ENCODE measurements at places on chromosomes 11 and 22.

DNA sequence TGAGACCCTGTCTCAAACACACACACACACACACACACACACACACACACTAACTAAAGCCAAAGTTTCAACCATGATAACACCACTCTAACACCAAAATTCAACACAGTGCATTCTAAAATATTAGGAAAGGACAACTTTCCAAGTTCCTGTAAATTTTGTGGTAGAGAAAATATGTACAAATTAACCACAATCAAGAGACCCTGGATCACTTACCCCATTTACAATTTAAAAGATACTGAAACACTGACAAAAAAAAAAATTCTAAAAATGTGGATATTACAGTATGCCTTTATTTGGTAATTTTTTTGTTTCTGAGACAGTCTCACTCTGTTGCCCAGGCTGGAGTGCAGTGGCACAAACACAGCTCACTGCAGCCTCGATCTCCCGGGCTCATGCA lies 9.7 kb downstream of the MRTFA start:
- no peak for DNase-seq

DNA sequence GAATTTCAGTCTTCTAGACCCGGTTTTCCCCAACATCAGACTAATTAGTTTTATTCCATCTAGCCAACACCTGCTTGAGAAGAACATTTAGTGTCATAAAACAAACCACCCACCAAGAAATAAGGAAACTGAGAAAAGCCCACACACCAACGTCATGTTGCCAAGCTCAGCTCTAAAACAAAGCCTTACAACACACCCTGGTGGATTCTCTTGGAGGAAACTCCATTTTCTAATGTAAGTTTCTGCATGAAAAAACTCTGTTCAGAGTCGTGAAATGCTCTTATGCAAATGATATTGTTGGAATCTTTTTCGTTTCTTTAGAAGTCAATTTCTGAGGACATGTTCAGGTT lies 105.0 kb upstream of the RAG2 start:
- no peak for DNase-seq

GRCh38 chr11:28520291-28520690 lies 412.1 kb downstream of the METTL15 start:
- no peak for DNase-seq

DNA sequence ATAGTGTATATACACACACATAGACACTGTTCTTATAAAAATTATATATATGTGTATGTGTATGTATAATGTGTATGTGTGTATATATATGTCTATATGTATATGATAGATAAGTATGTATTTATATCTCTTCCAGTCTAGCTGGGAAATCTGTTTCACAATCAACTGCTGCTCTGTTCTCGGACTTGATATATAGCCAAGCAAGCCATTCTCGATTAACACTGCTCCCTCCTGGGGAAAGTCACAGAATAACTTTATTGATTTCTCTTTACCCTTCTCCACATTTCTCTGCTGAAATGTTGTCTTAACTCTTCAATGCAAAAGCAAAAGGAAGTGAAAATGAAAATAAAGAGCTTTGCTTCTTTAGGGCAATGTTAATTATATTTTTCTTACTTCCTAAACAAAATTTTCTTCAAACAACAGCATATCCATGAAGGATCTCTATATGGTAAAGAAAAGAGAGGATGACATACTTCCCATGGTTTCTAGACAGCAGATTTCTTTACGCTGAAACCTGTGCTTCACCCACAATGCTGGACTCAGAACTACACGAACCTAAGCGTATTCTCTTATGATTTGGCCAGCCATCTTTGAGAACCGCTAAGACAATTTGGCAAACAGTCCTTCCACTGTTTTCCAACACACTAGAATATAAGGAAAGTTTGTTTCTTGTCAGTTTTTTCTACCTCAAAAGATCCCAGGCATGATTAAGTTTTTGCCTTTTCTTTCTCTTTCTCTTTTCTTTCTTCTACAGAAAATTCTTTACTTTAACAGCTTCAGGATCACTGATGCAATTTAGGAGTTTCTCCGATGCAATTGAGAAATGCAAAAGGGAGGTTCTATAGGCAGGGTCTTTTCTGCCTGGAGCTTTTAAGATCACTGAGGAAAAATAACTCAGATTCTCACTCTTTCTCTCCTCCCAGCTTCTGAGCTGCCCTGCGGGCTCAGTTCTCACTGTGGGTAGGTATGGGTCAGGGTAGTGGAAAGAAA lies 1.9 kb downstream of the BLID start:
- no peak for DNase-seq

GRCh38 chr11:117315285-117316196 lies 515 bp downstream of the BACE1 start:
- DNase-seq: no peak

- peak; percentile 34 for DNase-seq
These were observed 1.1 kb upstream of the CD248 start for GRCh38 chr11:66317723-66318599.

GRCh38 chr11:64027651-64028397 lies 7.9 kb upstream of the FLRT1 start:
- DNase-seq: no peak

DNA sequence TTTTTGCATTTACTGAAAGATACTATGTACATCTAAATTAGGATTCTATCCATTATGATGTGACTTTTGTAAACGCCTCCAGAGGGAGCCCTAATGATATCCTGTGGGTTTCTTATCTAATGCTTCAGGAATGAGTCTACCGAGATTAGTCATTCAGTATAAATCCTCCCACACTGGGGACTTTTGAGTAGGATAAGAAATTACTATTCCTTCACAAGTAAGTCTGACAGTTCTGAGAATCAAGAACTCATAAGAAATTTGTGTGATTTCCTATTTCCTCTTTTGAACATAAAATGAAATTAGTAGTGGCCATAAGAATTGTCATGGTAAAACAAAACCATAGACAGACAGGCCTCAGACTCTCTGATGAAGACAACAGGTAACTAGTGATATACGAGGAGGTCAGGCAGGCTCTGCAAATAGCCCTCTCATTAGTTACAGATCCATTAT lies 10.0 kb upstream of the OR5M1 start:
- DNase-seq: no peak

GRCh38 chr11:18010977-18011586 lies 1.8 kb downstream of the SERGEF start:
- no peak for DNase-seq

DNA sequence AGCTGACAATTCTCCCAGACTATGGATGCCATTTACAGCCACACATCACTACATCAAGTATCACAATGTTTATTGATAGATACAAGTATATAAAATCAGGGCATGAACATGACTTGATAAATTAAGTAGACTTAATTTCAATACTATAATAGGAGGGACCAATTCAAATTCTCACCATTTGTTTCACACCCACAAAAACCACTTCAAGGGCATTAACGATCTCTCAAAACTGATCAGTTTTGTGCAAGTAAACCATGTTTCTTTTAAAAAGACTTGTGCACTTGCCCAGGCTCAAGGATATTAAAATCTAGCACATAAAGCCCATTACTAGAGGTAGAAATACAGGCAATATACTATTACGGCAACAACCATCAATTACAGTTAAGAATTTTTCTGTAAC lies 11.7 kb downstream of the EIF4G2 start:
- no peak for DNase-seq

DNA sequence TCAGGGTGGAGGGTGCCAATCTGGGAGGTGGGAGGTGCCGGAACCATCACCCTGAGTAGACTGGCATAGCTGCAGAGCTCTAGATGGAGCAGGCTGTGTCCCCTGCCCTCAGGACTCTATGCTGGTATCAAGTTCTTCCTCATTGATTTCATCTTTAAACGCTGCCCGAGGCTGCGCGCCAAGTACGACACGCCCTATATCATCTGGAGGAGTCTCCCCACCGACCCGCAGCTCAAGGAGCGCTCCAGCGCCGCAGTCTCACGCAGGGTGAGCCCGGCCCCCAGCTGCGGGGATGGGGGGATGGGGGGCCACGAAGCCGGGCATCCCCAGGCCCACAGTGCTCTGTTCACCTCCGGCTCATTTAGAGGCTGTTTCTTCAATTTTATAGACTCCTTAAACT lies 52.5 kb downstream of the GRAMD4 start:
- no peak for DNase-seq

GRCh38 chr11:132238331-132238866 lies 868.0 kb downstream of the NTM start:
- no peak for DNase-seq

GRCh38 chr22:32665676-32666075 lies 135.8 kb upstream of the TIMP3 start:
- DNase-seq: no peak

DNA sequence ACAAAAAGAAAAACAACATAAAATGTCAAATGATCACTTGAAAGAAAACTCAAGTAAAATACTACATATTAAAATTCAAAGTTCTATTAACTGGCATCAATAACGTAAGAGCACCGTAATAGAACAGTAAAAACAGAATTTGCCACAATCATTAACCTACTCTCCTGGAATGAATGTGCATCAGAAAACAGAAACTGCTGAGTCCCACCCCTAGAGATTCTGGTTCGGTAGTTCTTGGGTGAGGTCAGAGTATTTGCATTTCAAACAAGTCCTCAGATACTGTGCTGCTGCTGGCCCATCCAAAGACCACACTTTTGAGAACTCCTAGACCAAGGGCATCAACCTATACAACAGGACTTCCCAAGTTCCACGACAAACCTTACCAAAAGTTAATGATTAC lies 23.5 kb downstream of the PITPNB start:
- no peak for DNase-seq

GRCh38 chr11:46492532-46492931 lies 101.0 kb upstream of the CHRM4 start:
- DNase-seq: no peak

DNA sequence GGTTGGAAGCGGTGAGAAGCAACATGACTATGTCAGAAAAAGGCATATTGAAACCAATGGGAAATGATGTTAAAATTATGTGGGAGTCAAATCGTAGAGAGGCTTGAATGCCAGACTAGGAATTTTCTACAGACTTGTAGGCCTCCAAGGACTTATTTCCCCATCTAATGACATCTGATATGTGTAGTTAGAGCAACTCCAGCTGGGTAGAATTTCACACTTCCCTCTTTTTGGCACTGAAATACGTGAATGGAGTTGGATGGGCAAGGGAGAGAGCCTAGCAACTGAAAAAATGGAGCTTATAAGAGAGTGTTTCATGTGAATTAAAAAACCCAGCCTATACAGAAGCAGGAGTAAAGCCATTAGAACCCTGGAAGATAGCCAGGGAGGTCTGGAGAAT lies 304.2 kb downstream of the INSC start:
- DNase-seq: no peak

DNA sequence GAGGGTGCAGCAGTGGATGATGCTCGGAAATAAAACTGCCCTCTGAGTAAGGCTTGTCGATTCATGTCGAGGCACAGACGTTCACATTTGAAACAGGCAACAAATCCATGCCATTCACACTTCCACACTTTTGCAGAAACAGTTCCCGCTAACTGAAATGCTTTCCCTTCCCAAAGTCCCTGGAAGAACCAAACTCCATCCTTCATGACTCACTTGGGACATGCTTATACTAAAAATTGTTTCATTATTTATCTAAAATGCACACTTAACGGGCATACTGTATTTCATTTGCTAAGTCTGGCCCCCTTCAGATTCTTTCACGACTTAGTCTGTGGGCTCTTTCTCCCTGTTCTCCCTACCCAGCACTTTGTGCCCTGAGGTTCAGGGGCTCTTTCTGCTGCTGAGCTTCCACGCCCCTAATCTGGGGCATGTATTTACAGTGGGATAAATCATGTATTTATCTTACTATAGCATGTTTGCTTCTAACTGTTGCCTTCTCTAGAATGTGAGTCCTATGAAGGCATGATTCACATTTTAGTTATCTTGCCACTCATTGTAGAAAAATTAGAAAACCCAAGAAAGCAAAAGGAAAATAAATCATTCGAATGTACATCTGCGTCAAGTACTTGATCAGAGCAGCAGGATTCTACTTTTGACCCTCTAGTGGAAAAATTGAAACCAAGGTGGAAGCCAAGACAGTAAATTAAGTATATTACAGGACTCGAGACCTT lies 12.5 kb downstream of the SCGB1A1 start:
- no peak for DNase-seq

DNA sequence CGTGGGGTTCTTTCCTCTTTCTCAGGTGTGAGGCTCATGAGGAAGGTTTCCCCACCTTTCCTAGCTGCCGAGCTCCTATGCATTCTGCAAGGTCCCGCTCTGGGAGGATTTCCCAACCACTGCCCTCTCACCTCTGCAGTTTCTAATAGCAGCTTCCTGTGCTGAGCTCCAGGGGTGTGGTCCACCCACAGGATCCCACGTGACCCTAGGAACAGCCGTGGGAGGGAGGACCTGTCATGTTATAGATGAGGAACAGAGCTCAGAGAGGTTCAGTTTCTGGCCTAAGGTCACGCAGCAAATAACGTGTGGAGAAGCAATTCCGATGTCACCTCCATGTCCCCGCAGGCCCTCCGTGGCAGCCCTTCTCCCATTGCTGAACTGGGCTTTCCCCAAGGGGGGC lies 38.5 kb downstream of the FLRT1 start:
- no peak for DNase-seq

GRCh38 chr11:66523611-66524010 lies 13.2 kb downstream of the BBS1 start:
- no peak for DNase-seq

GRCh38 chr11:112247201-112247600 lies 13.5 kb downstream of the PLET1 start:
- no peak for DNase-seq

DNA sequence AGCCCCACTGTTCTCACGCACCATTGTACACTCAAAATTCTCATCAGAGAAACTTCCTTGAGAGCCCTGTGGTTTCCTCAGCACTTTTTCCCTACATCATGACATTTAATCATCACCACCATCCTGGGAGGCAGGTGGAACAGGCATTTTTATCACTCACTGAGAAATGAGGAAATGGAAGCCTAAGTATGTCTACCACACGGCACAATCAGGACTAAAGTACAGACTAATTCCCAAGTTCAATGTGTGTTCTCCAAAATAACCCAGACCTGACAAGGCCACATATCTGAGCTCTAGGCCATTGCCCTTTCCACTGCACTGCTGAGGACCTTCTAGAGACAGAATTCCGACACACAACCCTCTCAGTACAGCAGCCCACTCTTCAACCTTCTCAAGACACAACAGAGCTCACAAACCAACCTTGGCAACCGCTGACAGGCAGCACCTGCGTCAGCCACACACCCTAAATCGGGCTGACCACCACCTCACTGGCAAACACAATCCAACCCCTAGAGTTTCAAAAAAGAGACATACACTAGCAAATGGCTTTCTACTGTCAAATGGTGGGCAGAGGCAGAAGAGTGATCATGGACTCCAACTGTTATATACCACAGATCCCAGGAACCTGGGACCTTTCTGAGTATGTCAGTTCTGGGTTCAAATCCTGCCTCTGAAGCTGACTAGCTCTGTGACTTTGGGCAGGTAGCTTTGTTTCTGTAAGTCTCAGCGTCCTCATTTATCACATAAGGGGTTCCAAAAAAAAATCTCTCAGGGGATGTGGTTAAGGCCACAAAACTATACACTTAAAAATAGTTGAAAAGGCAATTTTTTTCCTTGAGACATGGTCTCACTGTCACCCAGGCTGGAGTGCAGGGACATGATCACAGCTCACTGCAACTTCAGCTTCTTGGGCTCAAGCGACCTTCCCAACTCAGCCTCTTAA lies 16.3 kb downstream of the SMCO4 start:
- DNase-seq: no peak

Measured in stimulated activated CD8-positive, alpha-beta memory T cell treated with anti-CD3 and anti-CD28 coated beads, Interleukin-7, amount 100 ng/mL, for 24 hours (primary cell).